Spinal cord (tissue), 10 donors: ENCODE measurements at places on chromosomes 3 and 15. TPM values are rescaled to one million over a fixed set of nuclear protein-coding genes. Genes with fewer than 3 reads are reported as not detected.

The FOXB1 gene
- 11.8 TPM for polyA plus RNA-seq

The PLA2G4E gene
- polyA plus RNA-seq: not detected

The HTR3E gene
- not detected for polyA plus RNA-seq

The SLC25A26 gene
- polyA plus RNA-seq: 23.4 TPM

The PCOLCE2 gene
- polyA plus RNA-seq: 14.7 TPM

The LEKR1 gene
- 1.9 TPM for polyA plus RNA-seq

GRCh38 chr3:123126031-123126430, 59.2 kb downstream of the PDIA5 start:
- H3K4me3 ChIP-seq: no peak overlapping the region
- no peak for DNase-seq
- no peak overlapping the region for H3K27ac ChIP-seq
- H3K36me3 ChIP-seq: peaks cover 19% of the 10 kb centered on the region
- peaks cover 7% of the 10 kb centered on the region for H3K4me1 ChIP-seq

- H3K36me3 ChIP-seq: peaks cover 6% of the 10 kb centered on the region
- peaks cover 25% of the 10 kb centered on the region for H3K4me1 ChIP-seq
- peak; percentile 65 for DNase-seq
- H3K4me3 ChIP-seq: peak overlapping the region; percentile 19
- H3K27me3 ChIP-seq: no peaks in the 10 kb centered on the region
- H3K27ac ChIP-seq: peak overlapping the region; percentile 60
These were observed 2.8 kb downstream of the ABHD2 start for GRCh38 chr15:89090791-89091626.

DNA sequence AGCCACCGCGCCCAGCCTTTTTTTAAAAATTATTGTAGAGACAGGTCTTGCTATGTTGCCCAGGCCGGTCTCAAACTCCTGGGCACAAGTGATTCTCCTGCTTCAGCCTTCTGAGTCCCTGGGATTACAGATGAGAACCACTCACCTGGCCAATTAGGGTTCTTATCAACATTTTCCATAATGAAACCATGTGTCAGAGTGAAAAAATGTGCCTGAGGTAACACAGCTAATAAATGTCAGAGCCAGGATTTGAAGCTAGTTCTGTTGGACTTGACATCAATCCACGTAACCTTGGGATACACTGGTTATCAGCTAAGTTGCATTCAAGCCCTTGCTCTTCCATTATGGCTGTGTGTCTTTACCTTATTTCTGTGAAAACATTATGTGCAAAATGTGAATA, 29.1 kb downstream of the CHST14 start:
- no peaks in the 10 kb centered on the region for H3K36me3 ChIP-seq
- DNase-seq: no peak
- no peaks in the 10 kb centered on the region for H3K4me1 ChIP-seq
- H3K27me3 ChIP-seq: no peaks in the 10 kb centered on the region

GRCh38 chr15:80978685-80979329, 10.8 kb downstream of the MESD start:
- DNase-seq: no peak
- H3K4me3 ChIP-seq: no peak overlapping the region
- peaks cover 5% of the 10 kb centered on the region for H3K4me1 ChIP-seq
- H3K27ac ChIP-seq: no peak overlapping the region
- H3K36me3 ChIP-seq: peaks cover 29% of the 10 kb centered on the region

- peaks cover 3% of the 10 kb centered on the region for H3K4me1 ChIP-seq
- no peak overlapping the region for H3K4me3 ChIP-seq
- no peaks in the 10 kb centered on the region for H3K27me3 ChIP-seq
- no peaks in the 10 kb centered on the region for H3K36me3 ChIP-seq
- H3K27ac ChIP-seq: no peak overlapping the region
These were observed 63.0 kb downstream of the SLTM start for GRCh38 chr15:58870451-58870850.
